ENCODE measurements at places on chromosomes 12 and 14.

- no peak for DNase-seq
Measured at GRCh38 chr12:51323317-51323960, 535 bp downstream of the BIN2 start.

DNA sequence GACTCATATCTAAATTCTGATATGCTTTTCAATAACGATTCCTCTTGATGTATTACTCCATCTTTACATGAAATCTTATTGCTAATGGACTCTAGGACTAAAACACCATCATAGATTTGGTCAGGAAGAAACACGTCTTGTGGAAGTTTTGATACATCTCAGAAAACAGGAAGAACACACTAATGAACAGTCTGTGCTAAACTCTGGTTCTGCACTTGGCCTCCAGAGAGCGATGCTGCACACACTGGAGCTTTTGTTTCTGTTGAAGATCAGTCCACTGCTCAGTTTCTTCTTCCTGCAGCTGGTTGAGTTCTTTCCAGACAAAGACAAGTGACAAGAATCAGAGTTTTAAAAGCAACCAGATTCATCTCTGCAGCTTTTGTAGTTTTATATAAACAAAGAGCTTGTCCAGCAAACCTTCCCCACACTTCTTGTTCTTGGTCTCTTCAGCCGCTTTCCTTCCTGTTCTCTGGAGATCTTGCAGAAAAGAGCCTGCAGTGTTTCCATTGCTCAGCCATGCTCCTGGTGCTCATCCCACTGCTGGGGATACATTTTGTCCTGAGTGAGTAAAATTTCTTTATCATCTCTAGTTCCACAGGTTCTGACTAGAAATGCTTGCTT is 229.1 kb upstream of the OR4E1 start:
- DNase-seq, result peak; percentile 22

GRCh38 chr12:14714437-14714836 is 18.0 kb upstream of the GUCY2C start:
- no peak for DNase-seq

DNA sequence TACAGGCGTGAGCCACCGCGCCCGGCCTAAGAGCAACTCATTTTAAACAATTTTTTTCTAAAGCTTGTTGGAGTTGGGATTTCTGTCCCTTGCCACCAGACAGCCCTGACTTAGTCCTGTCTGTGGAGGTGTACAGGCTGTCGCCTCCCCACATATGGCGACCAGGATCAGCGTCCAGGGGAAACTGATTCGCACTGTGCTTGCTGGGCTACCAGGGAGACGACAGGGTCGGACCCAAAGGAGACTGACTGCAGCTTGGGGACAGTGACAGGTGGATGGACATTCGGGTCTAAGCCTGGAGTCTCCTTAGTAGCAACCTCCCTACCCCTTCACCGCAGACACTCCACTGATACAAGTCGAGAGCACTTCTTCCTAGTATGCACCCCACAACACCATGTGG is 40.3 kb downstream of the TRAFD1 start:
- no peak for DNase-seq

DNA sequence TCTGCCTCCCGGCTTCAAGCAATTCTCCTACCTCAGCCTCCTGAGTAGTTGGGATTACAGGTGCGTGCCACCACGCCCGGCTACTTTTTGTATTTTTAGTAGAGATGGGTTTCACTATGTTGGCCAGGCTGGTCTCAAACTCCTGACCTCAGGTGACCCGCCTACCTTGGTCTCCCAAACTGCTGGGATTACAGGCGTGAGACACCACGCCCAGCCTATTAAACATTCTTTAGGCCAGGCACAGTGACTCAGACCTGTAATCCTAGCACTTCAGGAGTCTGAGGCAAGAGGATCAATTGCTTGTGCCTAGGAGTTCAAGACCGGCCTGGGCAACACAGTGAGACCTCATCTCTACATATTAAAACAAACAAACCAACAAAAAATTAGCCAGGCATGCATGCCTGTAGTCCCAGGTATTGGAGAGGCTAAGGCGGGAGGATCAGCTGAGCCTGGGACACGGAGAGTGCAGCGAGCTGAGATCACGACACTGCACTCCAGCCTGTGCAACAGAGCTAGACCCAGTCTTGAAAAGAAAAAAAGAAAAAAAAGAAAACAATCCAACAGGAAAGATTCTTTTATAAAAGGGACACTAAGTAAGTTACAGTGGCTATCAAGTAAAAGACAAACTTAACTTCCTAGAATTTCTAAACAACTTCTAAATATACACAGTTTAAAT is 70.2 kb downstream of the HECTD1 start:
- no peak for DNase-seq

GRCh38 chr14:77123381-77124325 is 17.9 kb downstream of the ZDHHC22 start:
- no peak for DNase-seq

DNA sequence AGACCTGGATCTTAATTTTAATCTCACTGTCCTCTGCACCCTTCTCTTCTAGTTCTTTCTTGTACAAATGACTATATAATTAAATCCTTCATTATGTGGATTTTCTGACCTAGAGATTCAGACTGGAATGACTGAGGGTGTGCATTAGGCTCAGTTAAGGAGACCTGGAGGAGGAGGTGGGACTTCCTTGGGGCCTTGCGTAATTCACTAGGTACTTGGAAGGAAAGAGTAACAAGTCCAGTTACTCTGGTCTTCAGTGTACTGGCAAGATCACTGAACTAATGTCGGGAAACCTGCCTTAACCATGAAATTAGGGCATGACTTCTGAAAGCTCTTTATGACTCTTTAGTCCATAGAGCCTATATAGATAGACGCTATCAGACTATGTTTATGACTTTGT is 441.4 kb downstream of the EGLN3 start:
- DNase-seq, result no peak

GRCh38 chr14:61599942-61600341 is 95.4 kb upstream of the HIF1A start:
- no peak for DNase-seq

GRCh38 chr14:43175896-43176295 is 1331.2 kb downstream of the FSCB start:
- no peak for DNase-seq

DNA sequence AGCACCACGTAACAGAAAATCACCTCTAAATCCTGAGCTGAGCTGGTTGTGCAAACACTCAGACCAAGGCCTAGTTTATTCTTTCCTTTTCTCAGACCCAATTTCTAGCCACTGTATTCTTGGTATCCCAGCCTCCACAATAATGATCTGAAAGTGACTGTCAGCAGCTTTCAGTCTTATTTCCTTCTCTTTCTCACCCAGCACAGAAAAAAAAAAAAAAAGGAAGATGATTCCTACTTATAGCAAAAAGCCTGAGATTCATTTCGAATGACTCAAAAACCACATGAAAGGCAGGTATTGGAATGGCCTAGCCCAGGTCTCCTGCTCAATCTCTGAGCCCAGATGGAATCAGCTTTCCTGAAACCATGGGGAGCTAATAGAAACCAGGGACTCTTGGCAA is 298.6 kb upstream of the PPFIA2 start:
- DNase-seq, result no peak

DNA sequence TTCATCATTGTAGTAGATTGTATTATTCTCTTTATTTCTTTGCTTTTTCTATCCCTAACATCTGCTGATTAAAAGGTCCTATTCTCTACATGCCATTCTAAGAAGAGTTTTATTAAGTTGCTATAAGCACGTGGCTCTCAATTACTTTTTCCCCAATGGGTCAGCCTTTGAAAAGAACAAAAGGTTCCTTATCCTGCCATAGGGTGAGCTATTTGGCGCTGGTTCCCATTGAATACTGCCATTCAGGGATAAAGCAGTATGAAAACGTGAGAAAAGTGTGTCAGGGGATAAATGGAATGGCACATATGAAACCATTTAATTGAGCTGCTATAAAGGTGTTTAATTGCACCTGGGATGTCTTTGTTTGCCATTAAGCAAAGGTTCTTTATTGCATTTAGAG is 80.9 kb downstream of the SYNE2 start:
- DNase-seq, result no peak

DNA sequence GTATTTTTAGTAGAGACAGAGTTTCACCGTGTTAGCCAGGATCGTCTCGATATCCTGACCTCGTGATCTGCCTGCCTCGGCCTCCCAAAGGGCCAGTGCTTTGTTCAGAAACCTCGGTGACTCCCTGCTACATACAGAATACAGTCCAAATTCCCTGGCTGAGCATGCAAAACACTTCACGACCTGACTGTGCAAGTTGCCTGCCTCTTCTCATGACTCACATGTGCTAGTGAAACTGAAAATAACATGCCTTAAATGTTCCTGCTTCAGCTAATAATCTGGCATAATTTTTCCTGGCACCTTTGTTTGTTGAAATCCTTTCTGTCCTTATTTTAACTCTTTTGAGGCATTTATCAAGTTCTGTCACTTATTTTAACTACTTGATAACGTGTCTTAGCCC is 8.2 kb downstream of the DMAC2L start:
- DNase-seq, result no peak

GRCh38 chr12:25241167-25242020 is 9.3 kb downstream of the KRAS start:
- DNase-seq, result peak; percentile 38

DNA sequence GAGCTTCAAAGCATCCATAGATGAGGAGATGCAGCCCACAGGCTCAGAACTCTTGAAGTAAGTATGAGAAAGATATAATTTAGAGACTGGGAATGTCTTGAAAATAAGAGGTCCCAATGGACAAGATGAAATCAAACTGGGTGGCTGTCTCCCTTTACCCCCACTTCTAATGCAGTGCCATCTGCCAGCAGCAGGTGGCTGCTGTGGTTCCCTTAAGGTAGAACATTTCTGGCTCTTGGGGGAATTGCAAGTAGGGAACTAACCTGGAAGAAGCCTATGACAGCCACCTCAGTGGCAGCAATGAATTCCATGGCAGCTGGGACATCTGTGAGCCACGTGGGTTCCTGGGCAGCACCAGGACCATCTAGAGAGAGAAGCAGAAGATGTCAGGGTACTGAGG is 648 bp downstream of the ERP27 start:
- no peak for DNase-seq

GRCh38 chr14:102856179-102856578 is 66.3 kb upstream of the AMN start:
- no peak for DNase-seq

DNA sequence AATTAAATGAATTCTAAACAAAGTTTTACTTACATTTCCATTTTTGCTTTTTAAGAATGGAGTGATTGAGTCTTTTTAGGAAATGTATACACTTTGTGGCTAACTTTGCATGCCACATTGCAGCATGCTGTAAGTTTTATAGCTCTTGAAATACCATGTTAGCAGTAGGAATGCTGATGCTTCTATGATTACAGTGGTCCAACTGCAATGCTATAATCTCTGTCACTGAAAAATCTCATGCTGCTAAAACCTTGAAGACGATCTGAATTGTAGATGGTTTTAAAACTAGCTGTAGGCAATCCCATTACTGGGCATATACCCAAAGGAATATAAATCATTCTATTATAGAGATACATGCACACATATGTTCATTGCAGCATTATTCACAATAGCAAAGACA is 127.6 kb downstream of the WIF1 start:
- no peak for DNase-seq

DNA sequence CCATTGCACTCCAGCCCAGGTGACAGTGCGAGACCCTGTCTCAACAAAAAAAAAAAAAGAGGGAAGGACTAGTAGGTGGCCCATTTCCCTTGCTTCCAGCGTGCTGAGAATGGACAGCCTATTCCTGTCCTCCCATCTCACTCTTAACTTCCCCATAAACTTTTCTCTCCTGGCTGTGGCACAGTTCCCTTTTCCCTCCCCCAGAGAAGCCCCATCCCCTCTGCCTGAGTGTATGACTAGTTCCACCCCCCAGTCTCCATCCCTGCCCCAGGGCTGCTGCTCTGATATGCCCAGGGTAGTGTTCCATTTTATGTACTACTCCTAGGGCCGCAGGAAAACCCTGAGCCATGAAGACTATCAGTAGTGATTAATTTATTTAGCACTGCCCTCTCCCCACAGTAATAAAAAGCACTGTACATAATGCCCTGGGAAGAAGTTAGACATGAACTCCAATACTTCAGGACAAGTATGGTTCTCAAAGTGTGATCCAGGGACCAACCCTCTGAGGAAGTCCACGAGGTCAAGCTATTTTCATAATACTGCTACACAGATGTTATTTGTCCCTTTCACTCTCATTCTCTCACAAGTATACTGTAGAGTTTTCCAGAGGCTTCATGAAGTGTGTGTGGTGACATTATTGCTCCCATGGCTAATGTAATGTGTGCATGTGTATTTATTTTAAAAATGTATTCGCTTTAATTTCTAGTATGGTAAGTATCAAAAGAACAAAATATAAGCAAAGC is 11.5 kb upstream of the CHD4 start:
- DNase-seq, result no peak

DNA sequence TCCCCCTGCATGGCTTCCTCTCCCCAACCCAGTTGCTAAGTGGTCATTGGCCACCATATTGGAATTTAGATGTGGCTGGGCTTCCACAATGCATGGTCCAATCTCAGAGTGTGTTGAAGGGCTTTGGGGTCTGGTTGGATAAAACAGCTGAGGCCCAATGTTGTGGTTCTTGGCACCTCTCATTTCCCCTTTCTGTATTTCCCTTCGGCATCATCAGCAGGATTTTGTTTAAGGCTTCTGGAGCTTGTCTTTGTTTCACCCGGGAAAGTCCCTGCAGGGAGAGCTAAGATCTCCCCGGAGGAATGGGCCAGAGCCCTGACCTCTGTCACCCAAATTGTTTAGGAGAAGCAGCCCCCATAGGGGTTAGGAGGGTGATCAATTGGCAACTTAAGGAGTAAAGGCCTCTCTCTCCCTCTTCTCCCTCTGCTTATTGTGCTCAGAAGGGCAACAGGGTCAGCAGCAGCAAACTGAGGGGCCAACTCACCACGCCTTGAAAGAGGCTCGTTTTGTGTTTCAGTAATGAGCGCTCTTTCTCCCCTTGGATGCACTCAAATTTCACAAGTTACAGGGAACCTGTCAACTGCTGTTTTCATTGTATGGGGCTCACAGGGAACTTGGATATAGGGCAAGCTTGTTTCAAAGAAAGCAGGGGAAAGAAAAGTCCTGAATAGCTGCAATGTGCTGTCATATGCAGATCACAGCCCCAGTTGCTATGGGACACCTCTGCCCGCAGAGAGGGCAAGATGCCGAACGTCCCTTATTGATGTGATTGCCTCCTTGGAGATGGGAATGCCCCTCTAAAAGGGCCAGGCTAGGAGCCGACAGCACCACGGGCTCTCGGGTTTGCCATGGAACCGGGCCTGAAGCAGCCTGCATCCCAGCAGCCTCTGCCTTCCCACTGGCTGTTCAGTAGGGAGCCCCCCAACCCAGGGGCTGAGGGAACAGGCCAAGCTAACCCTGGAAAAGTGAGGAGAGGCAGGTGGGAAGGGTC is 223.7 kb downstream of the ZFP36L1 start:
- no peak for DNase-seq

All from kidney capillary endothelial cell (primary cell).